NCI-H1930 (cell line): ENCODE measurements at places on chromosomes 6 and 20.

DNA sequence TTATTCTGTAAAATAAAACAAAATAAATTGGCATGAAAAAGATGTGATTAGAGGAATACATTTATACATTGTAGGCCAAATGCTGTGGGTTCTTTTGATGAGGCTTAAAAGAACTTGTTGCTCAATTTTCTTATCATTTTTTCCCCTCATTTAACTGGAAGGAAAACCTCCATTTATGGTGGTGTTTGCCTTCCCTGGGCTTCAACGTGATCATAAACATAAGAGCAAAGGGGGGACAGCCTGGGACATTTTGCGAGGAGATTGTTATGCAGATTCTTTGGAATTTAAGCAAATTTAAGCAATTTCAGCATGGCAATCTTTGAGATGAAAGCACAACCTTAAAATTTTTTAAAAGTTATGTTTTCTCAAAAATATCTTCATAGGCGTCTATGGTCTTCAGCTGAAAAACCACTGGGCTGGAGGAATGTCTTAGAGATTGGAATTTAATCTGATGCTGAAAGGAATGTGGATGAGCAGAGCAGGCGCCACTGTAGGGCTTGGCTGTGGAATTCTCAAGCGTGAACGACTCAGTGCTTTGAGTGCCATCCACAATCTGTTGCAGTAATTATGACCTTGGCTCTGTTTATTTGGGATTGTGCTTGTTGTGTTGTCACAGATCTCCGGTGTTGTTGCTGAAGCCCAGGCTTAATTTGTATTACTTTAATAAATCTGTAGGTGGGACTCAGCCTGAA is 149.4 kb upstream of the MLIP start:
- DNase-seq = no peak

- no peak for DNase-seq
Observed at GRCh38 chr6:145277358-145278086, 457.8 kb downstream of the EPM2A start.

- DNase-seq = no peak
Observed at GRCh38 chr6:158459726-158460125, 100.2 kb upstream of the TMEM181 start.

- no peak for DNase-seq
Observed at GRCh38 chr20:35490736-35491181, 35.4 kb downstream of the CEP250 start.

- peak; percentile 73 for DNase-seq
Observed at GRCh38 chr6:21111093-21111725, 482.3 kb upstream of the SOX4 start.

DNA sequence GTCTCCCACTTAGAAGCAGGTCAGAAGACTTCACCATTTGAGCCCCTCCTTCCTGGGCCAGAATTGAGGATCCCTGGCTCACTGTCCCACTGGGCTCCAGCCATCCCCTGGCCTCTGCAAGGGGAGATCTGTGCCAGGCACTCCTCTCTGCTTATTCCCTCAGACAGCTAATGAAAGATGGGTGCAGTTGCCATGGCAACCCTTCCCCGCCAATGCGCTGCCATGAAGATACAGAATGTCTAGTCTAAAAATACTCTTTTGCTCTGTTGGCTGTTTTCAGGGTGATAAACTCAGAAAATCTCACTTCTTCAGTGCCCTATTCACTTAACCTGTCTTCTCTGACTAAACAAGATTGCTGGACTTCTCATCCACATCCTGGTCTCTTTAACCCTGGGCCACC is 13.6 kb upstream of the TTLL2 start:
- DNase-seq = no peak

GRCh38 chr6:63795826-63796225 is 160.2 kb downstream of the PHF3 start:
- no peak for DNase-seq

- DNase-seq = no peak
Observed at GRCh38 chr6:1605004-1605892, 4.5 kb upstream of the FOXC1 start.

- no peak for DNase-seq
Observed at GRCh38 chr6:15313367-15313766, 67.5 kb downstream of the JARID2 start.

- no peak for DNase-seq
Observed at GRCh38 chr6:67759001-67759400, 876.1 kb upstream of the ADGRB3 start.

DNA sequence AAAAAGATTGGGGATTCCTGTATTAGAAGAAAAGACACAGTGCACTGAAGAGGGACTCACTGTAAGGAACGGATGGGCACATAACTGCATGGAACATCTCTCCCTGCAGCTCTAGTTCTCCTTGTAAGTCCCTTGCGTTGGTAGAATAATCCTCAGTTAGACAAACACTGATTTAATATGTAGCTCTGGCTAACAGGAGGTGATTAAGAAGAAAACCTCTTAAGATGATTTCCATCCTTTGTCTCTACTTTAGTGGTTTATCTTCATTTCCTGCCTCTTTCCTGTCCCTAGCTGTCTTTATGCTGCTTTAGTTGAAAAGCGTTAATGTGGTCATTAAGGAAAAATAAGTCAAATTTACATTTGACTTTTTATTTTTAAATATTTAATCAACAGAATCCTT is 86.6 kb downstream of the SLC16A10 start:
- DNase-seq = no peak

DNA sequence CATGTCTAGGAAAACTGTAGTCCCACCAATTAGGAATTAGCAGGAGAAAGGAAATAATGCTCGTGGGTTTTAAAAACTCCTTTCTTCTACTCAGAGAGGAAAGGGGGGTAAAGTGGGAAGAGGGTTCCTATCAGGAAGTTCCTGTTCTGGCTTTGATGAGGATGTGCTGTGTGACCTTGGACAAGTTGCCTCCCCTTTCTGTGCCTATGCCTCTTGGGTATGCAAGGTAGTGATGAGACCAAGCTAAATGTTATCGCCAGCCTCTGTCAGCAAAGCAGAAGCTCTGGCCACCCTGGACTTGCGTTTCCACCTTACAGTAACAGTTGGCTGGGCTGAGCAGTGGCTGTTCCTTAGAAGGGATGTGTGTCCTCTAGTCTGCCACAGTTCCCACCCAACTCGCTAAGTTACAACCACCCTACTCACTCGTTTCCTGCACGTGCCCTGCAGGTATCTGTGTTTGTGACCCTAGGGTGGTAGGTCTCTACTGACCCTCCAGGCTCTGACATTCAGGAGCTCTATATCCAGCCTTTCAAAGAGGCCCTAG is 110.0 kb downstream of the PREX1 start:
- DNase-seq = no peak

GRCh38 chr6:131053546-131054240 is 9.4 kb downstream of the EPB41L2 start:
- DNase-seq = no peak

DNA sequence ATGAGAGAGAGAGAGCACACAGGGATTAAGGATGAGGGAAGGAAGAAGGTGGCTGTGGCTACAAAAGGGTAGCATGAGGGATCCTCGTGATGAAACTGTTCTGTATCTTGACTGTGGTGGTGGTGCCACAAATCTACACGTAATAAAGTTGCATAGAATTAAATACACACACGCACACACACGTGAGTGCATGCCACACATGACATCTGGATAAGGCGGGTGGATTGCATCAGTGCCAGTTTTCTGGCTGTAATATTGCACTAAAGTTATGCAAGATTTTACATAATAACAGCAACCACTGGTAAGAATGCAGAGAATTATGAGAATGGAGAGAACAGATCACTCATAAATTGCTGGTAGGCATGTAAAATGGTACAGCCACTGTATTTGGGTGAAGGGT is 16.9 kb upstream of the STK35 start:
- DNase-seq = no peak

GRCh38 chr20:1965520-1966351 is 28.1 kb downstream of the PDYN start:
- DNase-seq = peak; percentile 73

- DNase-seq = peak; percentile 6
Observed at GRCh38 chr6:169723200-169723909, 945 bp downstream of the PHF10 start.

GRCh38 chr6:11067348-11067747 is 23.2 kb upstream of the ELOVL2 start:
- no peak for DNase-seq

GRCh38 chr20:48601798-48602197 is 226.0 kb downstream of the PREX1 start:
- no peak for DNase-seq
